ENCODE measurements at places on chromosomes 7 and 10.

DNA sequence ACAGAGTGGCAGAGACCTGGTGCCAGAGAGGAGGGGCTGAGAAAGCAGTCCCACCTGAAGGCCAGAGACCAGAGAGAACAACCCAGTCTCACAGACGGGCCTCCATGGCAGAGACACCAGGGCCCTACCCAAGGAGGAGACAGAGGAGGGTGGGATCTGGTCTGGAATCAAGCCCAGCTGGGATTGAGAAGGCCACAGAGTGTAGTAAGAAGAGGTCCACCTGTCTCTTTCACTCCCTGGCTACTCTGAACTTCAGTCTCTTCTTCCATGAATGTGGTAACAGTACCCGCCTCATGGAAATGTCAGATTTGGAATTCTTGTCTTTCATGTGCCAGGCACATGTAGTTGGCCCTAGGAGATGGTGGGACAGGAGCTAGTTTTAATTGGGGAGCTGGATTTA, 55.6 kb downstream of the CLIP2 start:
- no peak for DNase-seq

GRCh38 chr10:1230592-1231275, 174.5 kb downstream of the WDR37 start:
- no peak for DNase-seq

GRCh38 chr10:96124230-96125141, 5.6 kb upstream of the ZNF518A start:
- no peak for DNase-seq

GRCh38 chr7:101308245-101309085, 13.1 kb downstream of the IFT22 start:
- DNase-seq = no peak

GRCh38 chr10:97974526-97975525, 55.6 kb downstream of the CRTAC1 start:
- DNase-seq = no peak

GRCh38 chr10:3972460-3973301, 187.7 kb upstream of the KLF6 start:
- no peak for DNase-seq

GRCh38 chr7:131554880-131555516, 1.4 kb downstream of the PODXL start:
- DNase-seq = no peak
